ENCODE measurements at places on chromosomes 2 and 18.

DNA sequence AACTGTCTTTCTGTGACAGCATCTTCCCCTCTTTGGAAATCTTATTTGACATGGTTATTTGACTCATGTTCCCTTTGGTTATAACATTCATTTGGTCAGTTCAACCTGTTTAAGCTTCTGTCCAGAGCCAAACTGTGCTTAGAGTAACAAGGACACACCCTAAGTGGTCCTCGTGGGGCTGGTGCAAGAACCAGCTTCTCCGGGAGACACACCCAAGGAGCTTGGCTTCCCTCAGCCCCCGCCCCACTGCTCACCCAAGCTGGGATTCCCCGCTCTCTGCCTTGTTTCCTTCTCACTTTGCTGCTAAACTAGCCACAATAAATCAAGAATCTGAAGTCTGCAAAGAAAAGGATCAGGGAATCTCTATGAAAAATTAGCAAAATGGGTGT, 1.4 kb downstream of the SCYGR3 start:
- DNase-seq, result no peak

DNA sequence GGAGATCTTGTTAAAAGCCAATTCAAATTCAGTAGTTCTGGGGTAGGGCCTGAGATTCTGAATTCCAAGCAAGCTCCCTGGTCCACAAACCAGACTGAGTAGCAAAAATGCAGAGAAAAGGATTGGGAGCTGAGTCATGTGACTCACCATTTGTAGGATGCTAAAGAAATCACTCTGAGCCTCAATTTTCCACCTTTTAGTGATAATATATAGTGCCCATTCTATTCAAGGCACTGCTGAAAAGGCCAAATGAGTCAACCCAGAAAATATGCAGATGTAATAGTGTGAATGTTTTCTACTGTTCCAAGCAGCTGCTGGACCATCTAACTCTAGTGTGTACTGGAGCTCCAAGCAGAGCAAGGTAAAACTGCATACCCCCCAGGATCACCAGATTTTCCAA, 47.2 kb downstream of the SLC14A2 start:
- DNase-seq, result no peak

DNA sequence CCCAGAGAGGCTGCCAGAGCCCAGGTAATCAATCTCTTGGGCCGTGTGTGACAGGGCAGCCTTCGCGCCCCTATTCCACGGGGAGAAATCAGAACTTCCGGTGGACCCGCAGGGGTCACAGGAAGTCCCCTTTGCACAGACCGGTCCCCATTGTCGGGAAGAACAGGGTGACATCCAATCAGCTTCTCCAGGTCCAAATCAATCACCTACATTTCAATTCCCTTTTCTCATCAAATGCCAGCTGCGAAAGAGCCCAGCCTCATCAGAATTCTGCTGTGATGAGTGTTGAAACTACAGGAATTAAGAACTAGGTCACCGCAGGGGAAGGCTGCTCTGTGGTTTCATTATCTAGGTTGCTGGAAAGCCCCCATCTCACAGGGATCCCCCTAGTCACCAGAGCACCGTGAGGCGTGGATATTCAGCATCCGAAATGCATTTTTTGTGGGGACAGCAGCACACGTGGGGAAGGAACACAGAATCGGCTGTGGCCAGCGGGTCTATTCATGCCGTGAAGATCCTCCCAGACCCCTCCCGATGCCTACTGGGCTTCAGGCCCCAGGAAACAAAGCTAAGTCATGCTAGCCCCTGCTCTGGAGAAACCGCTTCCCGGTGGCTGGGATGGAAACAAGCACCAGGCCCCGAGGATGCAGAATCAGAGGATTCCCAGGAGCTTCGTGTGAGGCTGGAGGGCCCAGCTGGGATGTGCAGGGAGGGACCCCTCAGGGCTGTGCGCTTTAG, 193.7 kb upstream of the ID2 start:
- no peak for DNase-seq

GRCh38 chr2:48480526-48480925, 49.4 kb upstream of the STON1 start:
- no peak for DNase-seq
